Fibroblast of upper back skin (primary cell): ENCODE measurements at places on chromosomes 13 and 19.

GRCh38 chr13:98678741-98679140, 73.7 kb downstream of the SLC15A1 start:
- no peak for DNase-seq

DNA sequence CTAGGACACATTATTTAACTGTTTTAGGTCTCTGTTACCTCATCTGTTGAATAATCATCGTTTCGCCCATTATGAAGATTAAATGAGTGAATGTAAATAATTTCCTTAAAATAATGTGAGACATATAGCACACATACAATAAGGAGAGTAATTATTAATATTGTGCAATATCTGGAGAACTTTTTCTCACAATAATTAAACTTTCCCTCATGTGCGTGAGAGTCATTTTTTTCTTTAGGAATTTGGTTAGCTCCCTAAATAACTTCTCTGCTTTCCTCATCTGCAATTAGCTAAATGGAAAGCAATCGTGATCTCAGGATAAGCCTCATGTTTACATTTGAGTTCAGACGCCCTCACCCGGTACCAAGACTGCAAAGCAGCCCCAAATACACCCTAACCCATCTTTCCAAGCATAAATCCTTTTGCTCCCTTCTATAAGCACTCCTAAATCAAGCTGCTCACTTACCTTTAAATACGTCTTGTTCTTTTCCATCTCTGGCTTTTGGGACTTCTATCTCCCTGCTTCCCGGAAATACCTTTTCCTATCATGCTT, 78.8 kb downstream of the MZT1 start:
- peak; percentile 6 for DNase-seq

GRCh38 chr19:12727745-12728433, 4.2 kb upstream of the TNPO2 start:
- DNase-seq: no peak

- no peak for DNase-seq
These were observed 26.9 kb downstream of the POU2F2 start for GRCh38 chr19:42105368-42105767.

DNA sequence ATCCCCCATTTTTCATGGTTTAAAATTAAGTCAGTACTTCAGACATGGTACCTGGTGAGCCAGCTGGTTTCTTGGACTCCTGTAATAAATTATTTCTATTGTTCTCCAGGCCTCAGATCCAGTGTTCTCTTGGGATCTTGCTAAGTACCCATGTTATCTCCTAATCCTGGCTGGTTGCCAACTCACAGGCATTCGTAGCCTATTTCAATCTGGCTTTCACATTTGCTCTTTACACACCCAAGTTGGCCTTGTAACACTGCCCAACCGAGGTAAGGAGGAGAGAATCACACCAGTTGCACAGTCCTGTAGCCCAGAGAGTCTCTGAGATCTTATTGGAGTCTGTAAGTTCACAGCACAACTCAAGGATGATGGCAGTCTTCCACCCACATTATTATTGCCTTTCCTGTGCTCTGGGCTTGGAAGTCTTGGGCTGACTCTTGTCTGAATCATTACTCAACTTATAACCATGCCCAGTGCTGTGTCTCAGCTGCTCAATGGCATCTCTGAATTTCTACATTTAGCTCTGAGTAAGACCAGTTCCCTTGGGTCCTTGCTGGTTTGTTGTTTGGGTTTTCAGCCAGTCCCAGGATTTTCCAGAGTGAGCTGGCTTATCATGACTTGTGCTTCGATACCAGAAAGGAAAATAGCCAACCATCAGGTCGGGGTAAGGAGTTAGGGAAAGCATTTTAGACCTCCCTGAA, 76.6 kb upstream of the KLF12 start:
- DNase-seq: peak; percentile 99

DNA sequence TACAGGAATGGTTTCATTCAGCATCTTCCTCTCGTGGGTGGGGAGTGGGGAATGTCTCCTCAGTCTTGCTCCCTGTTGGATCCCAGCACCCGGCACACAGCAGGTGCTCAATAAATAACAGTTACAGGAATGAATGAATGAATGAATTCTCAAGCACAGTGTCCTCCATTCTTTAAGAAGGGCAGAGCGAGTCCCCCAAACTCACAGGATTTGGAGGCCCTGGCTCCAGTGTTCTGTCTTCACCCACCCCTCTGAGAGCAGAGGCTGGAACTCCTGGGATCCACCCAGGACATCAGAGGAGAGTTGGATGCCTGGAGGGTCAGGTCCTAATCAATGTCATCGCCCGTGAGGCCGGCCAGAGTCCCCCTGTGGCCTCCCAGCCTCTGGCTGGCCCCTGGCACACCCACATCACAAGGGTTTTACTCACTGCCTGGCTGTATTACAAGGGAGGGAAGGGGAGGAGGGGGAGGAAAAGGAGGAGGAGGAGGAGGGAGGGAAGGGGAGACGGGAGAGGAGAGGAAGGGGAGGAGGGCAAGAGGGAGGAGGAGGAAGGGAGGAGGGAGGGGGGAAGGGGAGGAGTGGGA, 8.7 kb upstream of the CREB3L3 start:
- peak; percentile 30 for DNase-seq

DNA sequence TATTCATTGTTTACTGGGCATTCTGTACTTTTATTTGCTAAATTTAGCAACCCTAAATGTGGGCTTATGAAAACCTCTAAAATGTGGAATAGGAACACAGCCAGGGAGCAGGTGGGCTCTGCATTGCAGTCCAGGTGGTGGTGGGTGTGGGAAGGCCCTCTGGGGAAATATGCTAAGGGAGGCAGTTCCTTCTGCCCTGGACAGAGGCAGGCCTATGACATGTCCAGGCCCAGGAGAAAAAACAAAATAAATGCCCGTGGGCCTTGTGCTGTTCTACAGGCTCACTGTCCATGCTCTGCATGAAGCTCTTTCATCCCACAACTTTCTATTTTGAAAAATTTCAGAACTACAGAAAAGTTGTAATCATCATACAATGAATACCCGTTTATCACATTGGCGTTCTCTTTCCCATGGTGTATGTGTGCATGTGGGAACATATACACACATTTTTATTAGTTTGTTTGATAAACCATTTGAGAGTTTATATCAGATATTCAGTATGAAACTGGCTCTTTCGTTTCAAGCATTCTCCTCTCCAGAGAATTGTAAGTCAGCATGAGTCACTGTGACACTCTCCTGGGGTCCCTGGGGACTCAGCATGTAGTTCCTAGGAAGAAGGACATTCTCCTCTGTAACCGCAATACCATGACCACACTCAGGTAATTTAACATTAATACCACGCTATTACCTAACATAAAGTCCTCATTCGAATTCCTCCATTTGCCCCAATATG, 505.3 kb downstream of the COG6 start:
- DNase-seq: peak; percentile 53

- DNase-seq: no peak
These were observed 281.4 kb downstream of the ABCC4 start for GRCh38 chr13:95019886-95020285.

DNA sequence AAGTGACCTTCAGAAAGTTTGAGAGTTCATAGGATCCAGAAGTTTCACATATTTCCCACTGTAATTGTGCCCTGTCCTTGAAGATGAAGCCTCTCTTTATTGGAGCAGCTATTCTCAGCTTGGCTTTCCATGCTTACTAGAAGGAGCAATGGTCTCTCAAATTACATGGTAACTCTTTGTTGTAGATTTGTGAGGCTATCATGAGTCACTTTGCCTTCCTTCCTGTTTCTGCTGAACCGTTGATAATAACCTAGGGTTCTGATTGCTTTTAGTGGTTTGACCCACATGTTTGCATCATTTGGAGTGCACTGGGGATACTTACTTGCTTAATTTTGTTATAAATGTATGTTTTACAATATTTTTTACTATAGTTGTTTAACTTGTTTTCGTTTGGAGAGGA, 772.9 kb upstream of the SLITRK6 start:
- DNase-seq: peak; percentile 14

- DNase-seq: peak; percentile 21
These were observed 1.9 kb downstream of the KLF1 start for GRCh38 chr19:12884926-12885748.

- peak; percentile 77 for DNase-seq
These were observed 379.4 kb downstream of the KLF12 start for GRCh38 chr13:73754727-73755292.

DNA sequence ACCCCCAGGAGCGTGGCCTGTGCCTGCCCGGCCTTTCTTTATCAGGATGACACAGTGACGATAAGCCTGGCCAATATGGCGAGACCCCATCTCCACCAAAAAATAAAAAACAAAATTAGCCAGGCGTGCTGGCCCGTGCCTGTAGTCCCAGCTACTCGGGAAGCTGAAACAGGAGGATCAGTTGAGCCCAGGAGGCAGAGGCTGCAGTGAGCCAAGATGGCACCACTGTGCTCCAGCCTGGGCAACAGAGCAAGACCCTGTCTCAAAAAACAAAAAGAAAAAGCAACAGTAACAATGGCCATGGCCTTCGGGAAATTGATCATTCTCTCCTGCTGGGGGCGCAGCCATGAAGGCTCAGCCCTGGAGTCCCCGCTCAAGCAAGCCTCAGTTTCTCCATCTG, 11.1 kb downstream of the PEX11G start:
- DNase-seq: no peak

- DNase-seq: no peak
These were observed 201.7 kb downstream of the SPRY2 start for GRCh38 chr13:80139196-80139595.

DNA sequence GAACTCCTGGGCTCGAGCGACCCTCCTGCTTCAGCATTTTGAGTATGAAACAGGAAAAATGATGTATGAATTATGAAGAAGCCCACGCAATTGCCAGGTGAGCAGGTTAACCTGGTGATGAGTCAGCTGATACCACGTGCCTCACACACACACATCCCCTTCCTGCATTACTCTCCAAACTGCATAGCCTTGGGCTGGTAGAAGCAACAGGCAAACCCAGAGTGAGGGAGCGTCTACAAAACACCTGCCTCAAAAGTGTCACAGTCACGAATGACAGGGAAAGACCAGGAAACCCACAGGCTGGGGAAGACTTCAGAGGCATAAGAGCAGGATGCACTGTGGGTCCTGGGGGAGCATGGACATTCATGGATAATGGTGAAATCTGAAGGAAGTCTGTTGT, 192.8 kb upstream of the IRS2 start:
- DNase-seq: no peak

GRCh38 chr13:47036294-47037008, 139.6 kb upstream of the HTR2A start:
- DNase-seq: no peak

DNA sequence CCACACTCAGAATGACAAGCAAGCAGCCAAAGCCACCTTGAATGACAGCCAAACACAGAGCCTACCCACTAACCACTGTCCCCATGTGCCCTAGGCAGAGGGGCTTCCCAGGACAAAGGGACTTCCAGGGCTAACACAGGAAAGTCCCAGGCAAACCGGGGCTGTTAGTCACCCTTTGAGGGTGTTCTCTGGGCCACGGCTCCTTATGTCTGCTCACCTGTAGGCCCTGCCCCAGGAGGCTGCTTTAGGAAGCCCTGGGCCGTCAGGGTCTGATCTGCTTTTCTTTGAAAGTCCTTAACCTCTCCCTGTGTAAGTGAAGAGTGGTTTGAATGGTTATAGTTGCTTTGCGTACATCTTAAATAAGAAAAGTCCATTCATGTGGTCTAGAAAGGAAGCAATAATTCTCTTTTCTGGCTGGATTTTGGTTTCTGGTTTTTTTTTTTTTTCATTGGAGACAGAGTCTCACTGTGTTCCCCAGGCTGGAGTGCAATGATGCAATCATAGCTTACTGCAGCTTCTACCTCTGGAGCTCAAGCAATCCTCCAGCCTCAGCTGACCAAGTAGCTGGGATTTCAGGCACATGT, 161.4 kb downstream of the EFNB2 start:
- peak; percentile 94 for DNase-seq

GRCh38 chr19:55526216-55527196, 10.4 kb downstream of the SBK2 start:
- DNase-seq: peak; percentile 52

DNA sequence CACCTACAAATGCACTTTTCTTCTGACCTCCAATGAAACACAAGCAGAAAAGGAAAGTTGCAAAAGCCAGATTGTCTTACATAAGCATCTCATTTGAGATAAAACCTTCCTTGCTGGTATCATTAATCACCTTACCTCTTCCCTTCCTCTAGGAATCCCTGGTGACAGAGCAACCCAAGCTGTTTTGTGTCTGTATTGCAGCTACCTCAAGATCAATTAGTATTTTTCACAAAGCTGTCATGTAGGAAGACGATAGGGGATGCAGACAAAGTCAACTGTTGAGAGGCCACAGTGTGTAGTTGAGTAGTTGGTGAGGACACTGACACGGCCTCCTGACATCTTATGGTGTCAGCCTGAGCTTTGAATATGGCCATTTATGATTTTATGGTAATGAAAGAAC, 339.1 kb upstream of the SLC10A2 start:
- no peak for DNase-seq

DNA sequence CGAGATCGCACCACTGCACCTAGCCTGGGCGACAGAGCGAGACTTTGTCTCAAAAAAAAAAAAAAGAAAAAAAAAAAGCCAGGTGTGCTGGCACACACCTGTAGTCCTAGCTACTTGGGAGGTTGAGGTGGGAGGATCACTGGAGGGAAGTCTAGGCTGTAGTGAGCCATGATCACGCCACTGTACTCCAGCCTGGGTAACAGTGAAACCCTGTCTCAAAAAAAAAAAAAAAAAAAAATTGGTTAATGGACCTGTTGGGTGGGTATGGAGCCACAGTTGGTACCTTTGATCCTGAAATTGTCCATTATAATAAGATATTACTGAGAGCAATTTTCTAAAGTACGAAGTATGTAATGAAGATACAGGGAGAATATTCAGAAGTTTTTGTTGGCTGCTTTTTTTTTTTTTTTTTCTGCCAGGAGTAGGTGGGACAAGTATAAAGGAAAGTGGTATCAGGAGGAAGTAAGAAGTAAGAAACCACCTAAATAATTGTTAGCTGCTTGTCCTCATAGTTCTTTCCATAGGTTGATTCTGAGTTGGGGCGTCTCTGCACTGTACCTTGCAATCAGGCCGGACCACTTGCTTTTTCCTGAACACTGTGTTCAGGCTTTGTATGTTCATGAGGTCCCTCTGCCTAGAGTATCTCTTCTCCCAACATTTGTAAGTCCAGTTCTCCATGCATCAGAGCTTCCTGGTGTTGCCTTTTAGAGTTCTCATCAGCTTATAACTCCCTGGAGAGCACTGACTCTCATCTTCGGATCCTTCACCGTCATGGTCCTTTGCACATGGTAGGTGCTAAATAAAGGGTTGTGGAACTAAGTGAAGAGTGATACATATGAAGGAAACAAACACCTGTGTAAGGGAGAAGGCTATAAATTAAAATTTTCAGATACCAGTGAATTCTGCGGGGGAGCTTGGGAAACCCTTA, 31.7 kb downstream of the ARHGAP35 start:
- DNase-seq: no peak

DNA sequence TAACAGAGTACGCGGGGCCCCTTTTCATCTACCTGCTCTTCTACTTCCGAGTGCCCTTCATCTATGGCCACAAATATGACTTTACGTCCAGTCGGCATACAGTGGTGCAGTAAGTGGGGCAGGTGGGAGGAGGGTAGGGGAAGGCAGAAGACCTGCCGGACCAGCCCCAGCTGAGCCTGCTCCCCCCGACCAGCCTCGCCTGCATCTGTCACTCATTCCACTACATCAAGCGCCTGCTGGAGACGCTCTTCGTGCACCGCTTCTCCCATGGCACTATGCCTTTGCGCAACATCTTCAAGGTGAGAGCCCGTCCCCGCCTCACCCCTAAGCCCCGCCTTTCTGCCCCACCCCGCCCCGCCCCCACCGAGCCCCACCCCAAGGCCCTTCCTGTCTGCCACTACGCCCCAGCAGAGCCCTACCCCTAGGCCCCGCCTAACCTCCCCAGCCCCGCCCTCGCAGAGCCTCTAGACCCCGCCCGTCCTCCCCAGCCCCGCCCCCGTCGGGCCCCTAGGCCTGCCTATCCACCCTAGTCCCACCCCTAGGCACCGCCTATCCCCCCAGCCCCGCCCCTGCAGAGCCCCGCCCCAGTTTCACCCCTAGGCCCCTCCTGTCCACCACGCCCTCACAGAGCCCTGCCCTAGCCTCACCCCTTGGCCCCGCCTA, 7.7 kb downstream of the NDUFB7 start:
- DNase-seq: no peak
